ENCODE measurements at places on chromosomes 16 and 17. TPM values are rescaled to one million over a fixed set of nuclear protein-coding genes. Genes with fewer than 3 reads are reported as not detected.

The CCR7 gene
- total RNA-seq = 1.3 TPM

The NATD1 gene
- total RNA-seq = 3.7 TPM

The MGAT5B gene
- total RNA-seq = 23.1 TPM

The ENPP7 gene
- not detected for total RNA-seq

The CLEC3A gene
- total RNA-seq = not detected
